ENCODE measurements at places on chromosomes 11 and 22.

- no peak for DNase-seq
Observed at GRCh38 chr11:99069856-99070444, 49.2 kb downstream of the CNTN5 start.

DNA sequence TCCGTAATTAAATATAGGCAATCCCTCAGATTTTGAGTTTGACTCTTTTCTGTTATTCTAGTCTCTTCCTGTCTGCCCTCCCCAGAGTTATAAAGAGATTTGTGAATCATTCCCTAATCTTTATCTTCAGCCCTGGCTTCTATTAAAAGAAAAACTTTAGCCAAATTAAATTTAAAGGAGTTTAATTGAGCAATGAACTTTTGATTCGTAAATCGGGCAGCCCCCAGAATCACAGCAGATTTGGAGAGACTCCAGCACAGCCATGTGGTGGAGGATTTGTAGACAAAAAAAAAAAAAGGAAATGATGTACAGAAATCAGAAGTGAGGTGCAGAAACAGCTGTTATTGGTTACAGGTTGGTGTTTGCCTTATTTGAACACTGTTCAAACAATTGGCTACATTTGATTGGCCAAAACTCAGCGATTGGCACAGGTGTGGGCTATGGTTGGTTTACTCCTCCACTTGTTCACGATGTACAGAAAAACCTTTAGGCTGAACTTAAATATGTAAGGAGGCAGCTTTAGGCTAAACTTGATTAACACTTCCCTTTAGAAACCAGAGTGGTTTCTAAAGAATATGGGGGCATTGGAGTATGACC, 2.3 kb upstream of the ALKBH8 start:
- no peak for DNase-seq

- peak; percentile 46 for DNase-seq
Observed at GRCh38 chr11:62553080-62553838, 6.7 kb upstream of the AHNAK start.

DNA sequence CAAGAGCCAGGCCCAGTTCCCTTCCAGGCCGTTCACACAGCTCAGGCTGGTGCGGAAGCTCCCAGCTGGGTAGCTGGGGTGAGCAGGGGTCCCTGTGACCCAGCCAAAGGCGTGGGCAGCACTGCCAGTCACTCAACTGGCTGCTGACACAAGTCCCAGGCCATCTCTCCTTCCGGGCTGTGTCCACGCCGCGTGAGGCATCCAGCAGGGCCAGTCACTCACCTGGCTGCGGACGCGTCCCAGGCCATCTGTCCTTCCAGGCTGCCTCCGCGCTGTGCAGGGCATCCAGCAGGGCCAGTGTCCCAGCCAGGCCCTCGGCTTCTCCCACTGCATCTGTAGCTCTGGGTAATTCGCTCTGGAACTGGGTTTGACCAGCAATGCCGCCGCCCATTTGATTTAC, 184.2 kb downstream of the BRD1 start:
- DNase-seq: no peak

DNA sequence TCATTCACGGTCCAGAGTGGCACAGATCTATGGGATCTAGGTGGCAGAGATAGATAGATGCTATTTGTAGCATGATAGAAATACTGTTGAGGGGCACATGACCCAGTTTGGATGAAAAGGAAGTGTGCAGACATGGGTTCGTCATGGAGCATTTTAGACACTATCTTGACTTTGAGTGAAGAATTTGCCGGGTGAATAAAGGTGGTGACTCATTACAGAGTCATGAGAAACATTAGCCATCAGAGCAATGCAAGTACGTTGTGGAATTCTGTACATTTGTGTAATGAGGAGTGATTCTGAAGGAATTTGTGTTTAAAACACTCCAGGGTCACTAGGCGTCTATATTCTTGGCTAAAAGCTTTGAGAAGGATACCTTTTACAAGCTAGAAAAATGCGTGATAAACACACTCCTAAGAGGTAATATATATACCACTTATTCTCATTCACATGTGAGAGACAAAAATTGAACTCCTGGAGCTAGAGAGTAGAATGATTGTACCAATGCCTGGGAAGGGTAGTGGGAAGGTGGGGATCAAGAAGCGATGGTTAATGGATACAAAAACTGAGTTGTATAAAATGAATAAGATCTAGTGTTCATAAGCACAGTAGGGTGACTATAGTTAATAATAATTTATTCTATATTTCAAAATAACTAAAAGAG, 593.7 kb upstream of the LUZP2 start:
- no peak for DNase-seq

DNA sequence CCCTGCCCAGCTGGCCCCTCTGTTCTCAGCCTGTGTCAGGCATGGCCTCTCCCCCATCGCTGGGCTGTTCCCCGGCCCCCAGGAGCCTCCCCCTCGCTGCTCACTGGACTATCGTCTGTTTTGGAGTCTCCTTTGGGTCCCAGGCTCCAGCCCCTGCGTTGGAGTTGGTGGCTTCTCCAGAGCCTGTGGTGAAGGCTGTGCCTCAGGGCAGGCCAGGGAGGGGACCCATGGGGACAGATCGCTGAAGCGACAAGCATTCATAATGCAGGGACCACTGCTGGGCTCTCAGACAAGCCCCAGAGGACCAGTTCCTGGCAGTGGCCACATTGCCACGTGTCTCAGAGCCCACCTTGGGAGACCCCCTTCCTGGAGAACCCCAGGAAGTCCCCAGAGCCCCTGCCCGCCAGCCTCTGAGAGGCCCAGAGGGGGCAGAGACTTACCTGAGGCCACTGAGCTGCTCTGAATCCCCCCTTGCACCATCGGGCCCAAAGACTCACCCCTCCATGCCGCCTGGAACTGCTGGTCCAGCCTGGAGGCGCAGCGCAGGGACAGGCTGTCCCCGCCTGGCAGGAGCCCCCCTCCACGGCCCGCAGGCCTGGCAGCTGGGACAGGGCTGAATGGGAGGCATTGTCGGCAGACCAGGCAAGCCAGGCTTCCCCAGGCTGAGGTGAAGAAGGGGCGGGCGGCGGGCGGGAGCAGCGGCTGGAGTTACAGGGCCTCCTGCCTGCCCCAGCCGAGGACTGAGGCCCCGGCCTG, at the start of gene CHADL:
TSS of gene CHADL (minus strand) at position 555 of the 756 bp plus-strand sequence. CDS start at position 505, 50 bp downstream.
- DNase-seq: no peak

GRCh38 chr11:62456630-62457029, 37.8 kb downstream of the SCGB1A1 start:
- DNase-seq: no peak

- no peak for DNase-seq
Observed at GRCh38 chr11:133832096-133832990, 13.0 kb downstream of the SPATA19 start.

DNA sequence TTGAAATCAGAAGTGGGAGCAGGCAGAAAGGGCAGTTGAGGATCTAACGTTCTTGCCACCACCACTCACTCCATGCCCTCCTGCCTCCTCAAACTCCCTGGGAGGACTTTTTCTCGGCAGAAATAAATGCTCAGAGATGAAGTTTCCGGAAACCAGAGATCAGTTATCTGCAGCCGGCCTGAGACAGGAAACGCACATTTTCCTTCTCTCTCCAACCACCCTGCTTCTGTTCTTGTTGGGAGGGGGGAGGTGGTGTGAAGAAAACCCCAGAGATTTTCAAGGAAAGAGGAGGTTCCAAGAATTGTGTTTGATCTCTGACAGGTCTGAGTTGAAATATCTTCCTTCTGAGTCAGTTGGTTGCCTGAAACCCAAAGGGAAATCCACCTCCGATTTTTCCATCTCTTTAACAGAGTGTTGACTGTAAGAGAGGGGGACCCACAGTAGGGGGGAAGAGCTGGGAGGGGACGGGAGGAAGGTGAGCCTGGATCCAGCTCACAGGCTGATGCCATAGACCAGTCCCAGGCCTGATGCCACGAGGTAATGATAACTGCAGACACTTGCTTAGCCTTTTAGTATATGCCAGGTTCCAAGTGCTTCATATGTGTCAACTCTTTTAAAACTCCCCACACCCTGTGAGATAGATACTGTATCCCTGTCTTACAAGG, 100.8 kb downstream of the TRAF6 start:
- DNase-seq: no peak

DNA sequence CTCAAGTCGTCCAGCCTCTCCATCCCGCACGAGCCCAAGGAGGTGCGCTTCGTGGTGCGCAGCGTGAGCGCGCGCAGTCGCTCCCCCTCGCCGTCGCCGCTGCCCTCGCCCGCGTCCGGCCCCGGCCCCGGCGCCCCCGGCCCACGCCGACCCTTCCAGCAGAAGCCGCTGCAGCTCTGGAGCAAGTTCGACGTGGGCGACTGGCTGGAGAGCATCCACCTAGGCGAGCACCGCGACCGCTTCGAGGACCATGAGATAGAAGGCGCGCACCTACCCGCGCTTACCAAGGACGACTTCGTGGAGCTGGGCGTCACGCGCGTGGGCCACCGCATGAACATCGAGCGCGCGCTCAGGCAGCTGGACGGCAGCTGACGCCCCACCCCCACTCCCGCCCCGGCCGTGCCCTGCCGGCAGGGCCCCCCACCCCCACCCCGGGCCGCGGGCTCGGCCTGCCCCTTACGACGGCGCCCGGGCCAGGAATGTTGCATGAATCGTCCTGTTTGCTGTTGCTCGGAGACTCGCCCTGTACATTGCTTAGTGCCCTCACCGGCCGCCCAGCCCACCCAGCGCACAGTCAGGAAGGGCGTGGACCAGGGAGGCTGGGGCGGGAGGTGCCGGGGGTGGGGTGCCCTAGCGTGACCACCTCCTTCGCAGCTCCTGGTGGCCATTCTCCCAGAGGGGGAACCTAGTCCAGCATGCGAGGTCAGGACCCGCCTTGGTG, 6.9 kb upstream of the ACR start:
- no peak for DNase-seq

GRCh38 chr11:15006139-15006759, 34.1 kb upstream of the CALCA start:
- DNase-seq: no peak

GRCh38 chr22:37976547-37976946, 7.8 kb downstream of the SOX10 start:
- DNase-seq: no peak

DNA sequence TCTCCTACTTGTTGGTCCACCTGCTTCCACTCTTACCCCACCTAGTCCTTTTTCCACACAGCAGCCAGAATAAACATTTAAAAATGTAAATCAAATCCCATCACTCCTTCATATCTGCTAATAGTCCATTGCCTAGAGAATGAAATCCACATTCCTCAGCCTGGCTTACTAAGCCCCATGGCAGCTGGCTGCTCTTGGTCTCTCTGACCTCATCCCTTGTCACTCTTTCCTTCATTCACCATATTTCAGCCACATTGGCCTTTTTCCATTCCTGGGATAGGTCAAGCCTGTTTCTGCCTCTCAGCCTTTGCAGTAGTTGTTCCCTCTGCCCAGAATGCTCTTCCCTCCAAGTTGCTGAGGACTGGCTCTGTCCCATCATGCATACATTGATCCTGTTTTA, 512.8 kb downstream of the INSC start:
- no peak for DNase-seq

GRCh38 chr22:49735411-49735900, 92.2 kb downstream of the BRD1 start:
- DNase-seq: no peak

GRCh38 chr11:85755285-85755684, 55.7 kb downstream of the SYTL2 start:
- no peak for DNase-seq

- no peak for DNase-seq
Observed at GRCh38 chr11:128892866-128893565, 1.9 kb downstream of the KCNJ5 start.

- no peak for DNase-seq
Observed at GRCh38 chr22:34904486-34904885, 161.5 kb upstream of the ISX start.

GRCh38 chr11:98564233-98564632, 456.5 kb upstream of the CNTN5 start:
- DNase-seq: no peak

DNA sequence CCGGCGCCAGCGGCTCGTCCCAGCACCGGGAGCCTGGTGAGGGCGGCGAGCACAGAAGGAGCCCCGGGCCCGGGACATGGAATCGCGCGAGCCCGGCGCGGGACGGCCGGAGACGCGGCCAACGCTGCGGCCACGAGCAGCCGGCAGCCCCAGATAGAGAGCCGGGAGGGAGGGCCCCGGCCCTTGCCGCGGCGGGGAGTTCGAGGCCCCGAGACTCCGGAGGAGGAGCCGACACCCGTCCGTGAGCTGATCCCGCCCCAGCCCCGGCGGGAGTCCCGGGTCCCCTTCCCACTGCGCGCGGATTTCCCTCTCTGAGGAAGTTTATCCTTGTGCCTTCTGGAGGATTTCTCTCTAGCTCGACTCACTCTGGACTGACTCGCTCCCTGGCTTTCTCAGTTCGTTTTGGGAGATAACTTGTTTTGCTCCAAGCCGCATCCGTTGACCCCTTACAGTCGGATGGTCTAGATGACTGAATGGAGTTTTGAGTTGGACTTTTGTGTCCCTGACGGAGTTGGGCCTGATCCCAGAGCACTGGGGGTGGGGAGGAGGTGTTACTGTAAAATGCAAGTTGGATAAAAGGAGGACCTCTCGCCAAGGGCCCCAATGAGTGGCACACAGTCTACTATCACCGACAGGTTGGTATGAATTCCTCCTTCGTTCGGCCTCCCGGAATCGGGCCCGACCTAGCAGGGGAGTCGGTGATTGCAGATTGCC, 585 bp downstream of the ARHGEF12 start:
- DNase-seq: no peak

DNA sequence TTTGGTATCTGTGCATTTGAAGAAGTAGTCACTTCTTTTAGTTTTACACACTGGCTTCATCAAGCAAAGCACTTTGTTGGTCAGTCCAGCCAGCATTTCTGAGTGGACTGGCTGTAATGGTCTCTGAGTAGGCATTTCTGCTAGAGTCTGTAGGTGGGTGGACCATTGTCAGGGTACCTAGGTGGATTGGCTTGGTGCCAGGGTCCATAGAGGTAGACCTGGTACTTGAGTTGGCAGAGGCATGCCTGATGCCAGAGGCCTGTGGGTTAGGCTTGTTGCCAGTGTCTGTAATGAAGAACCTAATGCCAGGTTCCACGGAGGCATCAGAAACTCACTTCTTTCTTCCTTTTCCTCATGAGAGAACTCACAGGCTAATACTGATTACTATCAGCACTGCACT, 157.9 kb upstream of the C11orf87 start:
- DNase-seq: no peak

GRCh38 chr22:44724416-44724815, 22.4 kb downstream of the PRR5 start:
- no peak for DNase-seq

GRCh38 chr11:67071420-67072284, 15.0 kb downstream of the RHOD start:
- peak; percentile 53 for DNase-seq

DNA sequence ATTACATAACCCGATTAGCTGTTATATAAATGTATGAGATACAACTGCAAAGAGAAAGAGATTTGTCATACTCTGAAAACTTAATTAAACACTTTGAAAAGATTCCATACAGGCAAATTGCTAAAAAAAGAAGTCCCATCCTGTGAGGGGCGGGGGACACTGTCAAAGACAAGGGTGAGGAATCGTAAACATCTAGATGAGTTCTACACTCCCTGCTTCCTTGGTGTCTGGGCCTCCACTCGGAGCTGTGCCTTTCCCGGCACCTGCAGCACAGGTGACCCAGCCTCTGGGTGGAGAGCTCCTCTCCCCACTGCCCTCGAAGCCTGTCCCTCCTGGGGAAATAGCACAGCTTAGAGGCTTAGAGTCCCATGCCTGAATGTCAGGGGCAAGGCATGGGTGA, 69.2 kb upstream of the CRYBB3 start:
- DNase-seq: no peak

Data from T-helper 17 cell (primary cell).